ENCODE measurements at places on chromosomes 13 and 19.

GRCh38 chr13:98480915-98481877, 95.7 kb downstream of the STK24 start:
- no peak for DNase-seq

- no peak for DNase-seq
Measured at GRCh38 chr13:99226513-99226912, 25.9 kb downstream of the UBAC2 start.

- DNase-seq = no peak
Measured at GRCh38 chr13:26020891-26021290, 30.9 kb downstream of the SHISA2 start.

- peak; percentile 75 for DNase-seq
Measured at GRCh38 chr19:50759886-50760285, 10.4 kb upstream of the GPR32 start.

DNA sequence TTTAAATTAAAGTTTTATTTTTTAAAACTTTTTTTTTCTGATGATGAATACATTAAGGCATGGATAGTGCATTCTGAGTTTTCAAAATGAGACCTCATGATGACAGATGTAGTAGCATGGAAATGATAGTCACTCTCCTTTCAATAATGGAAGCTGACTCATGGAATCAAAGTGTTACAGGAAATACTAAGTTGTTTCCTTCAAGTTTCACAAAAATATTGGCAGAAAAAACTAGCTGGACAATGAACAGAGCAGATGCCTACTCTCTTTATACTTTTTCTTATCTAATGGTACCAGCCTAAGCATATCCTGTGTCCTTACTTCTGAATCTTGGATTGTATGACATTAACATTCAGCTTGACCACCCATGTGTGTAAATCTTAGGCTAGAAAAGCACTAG, 1337.3 kb downstream of the PCDH9 start:
- no peak for DNase-seq

GRCh38 chr13:43551897-43552456, 234.8 kb downstream of the ENOX1 start:
- no peak for DNase-seq

GRCh38 chr13:24652359-24652758, 27.8 kb upstream of the ATP12A start:
- DNase-seq = no peak

- DNase-seq = peak; percentile 39
Measured at GRCh38 chr13:109785892-109786450, 412 bp downstream of the IRS2 start.

DNA sequence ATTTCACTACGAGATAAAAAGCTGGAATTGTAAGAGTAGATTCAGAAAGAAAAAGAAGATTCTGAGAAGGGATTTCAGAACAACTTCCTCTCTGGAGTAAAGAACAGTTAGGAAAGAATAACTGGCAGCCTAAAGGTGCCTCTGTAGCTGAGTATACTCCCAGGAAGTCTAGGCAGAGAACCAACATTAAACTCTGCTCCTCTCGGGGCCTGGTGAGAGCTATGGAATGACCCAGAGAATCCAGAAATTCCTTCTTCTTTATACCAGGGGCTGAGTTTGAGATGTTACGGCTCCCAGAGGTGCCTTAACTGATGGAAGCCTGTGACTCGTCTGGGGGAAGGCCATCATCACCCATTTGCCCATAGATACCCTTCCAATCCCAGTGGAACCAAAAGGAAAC, 39.1 kb downstream of the FAM216B start:
- no peak for DNase-seq

DNA sequence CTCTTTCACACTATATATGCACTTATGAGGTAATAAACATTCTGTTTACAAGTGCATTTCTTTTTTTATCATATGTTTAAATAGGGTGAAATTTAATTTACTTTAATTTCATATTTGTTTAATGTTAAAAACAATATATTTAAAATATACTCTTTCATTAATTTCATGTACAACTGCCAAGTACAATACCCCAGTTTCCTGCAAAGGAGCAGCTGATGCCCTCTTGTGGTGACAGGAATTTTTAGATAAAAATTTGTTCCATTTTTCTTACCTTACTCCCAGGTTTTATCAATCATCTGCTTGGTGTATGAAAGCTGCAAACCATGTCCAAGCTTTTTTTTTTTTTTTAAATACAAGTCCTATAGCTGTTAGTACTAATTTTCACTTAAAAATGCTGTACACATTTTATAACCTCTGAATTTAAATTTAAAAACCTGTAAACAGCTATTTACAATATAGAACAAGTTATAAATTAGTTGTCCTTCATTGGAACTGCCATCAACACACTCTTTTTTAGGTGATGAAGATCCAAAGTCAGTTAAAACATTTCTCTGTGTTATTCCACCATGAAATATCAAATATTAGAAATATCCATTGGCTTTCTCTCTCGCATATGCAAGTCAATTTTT, 4.9 kb downstream of the PCDH20 start:
- peak; percentile 31 for DNase-seq

DNA sequence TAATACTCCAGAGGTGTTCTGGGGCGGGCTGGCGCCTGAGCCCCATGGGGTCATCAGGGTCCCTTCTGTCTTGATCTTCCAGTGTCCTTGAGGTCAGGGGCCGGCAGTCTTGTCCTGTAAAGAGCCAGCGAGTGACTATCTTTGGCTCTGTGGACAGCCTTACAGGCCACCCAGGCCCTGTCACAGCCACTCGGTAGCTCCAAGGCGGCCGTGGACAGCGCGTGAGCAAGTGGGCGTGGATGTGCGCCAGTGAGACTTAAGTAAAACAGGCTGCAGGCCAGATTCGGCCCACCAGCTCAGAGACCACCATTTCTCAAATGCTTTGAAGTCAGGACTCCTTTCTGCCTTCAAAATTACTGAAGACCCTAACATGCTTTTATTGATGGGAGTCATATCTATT, 3.7 kb downstream of the ZNF444 start:
- no peak for DNase-seq

DNA sequence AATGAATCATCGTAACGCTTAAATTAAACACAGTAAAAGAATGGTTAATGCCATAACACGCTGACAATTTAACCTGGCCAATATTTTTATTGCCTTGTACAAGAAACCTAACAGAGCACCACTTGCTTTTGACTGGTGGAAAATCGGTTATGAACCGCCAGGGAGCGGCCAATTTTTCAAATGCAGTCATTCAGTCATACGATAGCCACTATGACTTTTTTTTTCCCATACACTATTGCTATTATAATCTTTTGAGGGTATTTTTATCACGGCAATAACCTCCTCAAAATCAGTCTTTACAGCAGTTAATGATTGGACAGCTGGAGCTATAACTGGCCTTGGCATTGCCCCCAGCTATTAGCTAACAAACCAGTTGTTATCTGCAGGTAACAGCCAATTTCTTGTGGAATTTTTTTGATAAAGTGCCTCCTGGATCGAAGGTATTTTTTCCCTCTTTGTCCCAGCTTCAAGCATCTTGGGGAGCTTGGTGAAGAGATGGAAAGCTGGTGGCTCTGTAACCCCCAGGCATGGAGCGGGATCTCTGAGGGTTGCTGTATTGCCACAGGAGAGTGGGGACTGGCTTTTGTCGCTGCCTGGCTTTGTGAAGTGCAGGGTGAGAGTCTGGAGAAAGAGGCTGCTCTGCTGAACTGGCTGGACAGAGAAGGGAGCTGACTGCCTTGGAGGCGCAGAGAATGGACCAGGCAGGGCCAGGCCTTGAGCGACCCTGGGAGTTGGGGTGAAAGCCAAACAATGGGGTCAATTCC, 198.4 kb upstream of the ZNF536 start:
- DNase-seq = no peak

DNA sequence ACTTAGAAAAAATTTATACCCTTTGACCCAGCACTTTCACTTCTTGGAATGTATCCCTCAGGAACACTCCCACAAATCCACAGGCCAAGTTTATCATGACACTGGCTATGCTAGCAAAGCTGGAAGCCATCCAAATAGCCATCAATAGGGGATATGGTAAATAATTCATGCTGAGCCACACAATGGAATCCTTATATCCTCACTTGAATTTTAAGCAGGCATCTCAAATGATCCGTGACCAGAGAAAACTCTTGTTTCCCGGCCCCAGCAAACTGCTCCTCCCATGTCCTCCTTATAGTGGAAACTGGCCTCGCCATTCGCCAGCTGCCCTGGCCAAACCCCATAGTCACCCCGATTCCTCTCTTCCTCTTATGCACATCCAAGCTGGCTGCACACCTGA, 37.6 kb downstream of the GRIK5 start:
- DNase-seq = no peak

DNA sequence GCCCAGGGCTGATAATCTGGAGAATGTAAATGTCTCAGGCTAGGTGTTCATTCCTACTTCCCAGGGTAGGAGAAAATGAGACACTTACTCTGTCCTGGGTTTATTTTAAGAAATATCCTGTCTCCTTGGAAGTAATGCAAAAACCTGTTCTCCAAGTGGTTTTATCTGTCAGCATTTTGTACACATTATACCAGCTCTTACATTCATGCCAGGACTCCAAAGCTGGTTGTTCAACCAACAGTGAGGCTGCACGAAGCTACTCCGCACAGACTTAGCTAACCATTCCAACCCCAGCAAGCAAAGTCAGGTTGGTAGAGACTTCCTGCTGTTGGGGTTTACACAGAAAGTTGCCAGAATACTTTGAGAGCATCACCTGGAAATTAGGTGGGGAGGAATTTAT, 55.6 kb downstream of the SLC7A1 start:
- no peak for DNase-seq

- no peak for DNase-seq
Measured at GRCh38 chr13:73063166-73063565, 4.4 kb downstream of the KLF5 start.

DNA sequence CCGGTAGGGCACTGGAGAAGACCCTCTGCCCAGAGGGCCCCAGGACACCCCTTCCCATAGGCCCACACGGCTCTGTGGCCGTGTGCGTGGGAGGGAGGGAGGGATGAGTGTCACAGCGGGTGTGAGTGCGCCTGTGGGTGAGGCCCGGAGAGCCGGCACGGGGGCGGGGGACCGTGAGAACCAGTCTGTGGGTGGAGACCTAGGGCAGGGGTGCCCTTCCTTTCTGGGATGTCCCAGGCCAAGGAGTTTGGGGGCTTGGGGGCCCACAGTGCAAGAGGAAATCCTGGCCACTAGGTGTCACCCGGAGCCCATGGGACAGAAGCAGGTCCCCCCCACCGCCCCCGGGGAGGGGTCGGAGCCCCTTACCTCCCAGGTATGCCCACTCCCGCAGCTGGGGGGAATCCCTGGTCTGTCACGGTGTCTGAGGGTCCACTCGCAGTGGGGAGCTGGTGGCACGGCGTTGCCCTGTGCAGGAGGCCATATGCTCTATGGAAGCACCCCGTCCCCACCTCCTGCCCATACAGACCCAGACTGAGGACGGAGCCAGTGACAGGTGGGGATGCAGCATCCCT, 16.0 kb upstream of the SLC7A10 start:
- peak; percentile 53 for DNase-seq

DNA sequence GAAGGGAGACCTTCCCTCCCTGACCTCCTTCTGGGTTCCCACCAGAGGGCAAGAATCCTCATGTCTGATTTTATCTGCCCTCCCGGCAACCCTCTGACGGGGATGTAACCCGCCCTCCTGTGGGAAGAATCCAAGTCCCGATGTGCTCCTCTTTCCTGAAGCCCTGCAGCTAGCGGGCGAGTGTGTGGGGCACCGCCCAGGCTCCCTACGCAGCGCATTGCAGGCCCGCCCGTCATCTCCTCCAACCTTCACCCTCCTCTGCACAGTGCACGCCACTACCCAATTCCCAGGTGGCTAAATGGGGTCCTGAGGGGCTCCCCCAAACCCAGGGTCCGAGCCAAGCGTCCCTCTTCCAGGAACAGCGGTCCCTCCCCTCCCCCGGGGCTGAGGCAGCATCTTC, 7.3 kb downstream of the LAIR1 start:
- DNase-seq = no peak

DNA sequence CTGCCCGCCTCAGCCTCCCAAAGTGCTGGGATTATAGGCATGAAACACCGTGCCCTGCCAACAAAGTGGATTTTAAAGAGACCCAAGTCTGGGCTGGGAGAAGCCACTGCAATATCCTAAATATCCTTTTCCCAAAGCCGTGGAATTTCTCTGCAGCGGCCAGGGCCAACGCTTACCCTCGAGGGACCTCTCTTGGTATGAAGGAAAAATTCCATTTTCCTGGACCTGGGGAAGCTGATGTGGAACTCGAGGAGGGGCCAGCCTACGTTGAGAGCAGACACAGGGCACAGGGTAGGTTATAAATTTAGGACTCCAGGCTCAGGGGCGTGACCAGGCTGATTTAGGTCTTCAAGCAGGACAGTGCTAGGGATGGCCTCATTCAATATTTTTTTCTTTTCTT, 17.7 kb upstream of the UPF1 start:
- DNase-seq = no peak

GRCh38 chr13:106336668-106337067, 198.8 kb downstream of the EFNB2 start:
- DNase-seq = no peak

All from hematopoietic multipotent progenitor cell treated with erythropoietin and hydrocortisone succinate and interleukin-3 and kit ligand, for 4 days (in vitro differentiated cells).